ENCODE measurements at places on chromosomes 7 and 10.
A peak's percentile ranks its signal among the peaks of the same experiment; 100 is the strongest.

DNA sequence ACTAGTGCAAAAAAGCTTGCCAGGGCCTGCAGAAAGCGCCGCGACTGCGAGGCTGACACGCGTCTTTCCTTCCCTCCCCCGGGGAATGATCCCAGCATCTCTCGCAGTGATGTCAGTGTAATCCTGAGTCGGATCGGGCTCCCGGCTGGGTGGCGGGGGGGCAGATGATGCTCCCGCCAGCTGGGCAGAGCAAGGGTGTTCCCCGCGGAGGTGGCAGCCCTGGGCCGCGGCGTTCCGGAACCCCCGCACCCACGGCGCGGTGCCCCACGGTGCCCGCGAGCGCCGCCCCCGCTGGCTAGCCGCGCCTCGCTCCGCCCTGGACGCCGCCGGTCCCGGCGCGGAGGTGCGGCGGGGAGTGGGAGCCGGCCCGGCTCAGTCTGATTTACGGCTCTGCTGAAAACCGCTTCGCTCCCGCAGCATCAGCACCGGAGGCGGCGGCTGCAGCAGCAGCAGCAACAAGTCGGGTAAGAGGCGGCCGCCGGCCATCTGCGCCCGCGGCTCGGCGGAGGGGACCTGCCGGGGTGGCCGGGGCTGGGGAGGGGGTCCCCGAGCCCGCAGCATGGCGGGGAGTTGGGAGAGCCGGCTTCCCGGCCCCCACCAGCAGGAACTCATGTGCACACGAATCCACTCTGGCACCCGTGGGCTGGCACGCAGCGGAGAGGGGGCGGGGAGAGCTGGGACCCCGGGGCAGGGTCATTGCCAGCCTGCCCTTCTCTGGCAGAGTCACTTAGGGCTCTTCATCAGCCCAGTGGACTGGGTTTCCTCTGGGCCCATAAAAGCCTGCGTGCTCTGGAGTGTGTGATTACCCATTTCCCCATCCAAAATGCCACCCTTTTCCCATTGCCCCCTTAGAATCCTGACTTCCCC lies at the start of gene ZNF365:
Gene ZNF365 (plus strand): TSS at position 375 of the 867 bp plus-strand sequence. CDS start 1,825 bp downstream, outside the sequence.
- DNase-seq: peak; percentile 26

DNA sequence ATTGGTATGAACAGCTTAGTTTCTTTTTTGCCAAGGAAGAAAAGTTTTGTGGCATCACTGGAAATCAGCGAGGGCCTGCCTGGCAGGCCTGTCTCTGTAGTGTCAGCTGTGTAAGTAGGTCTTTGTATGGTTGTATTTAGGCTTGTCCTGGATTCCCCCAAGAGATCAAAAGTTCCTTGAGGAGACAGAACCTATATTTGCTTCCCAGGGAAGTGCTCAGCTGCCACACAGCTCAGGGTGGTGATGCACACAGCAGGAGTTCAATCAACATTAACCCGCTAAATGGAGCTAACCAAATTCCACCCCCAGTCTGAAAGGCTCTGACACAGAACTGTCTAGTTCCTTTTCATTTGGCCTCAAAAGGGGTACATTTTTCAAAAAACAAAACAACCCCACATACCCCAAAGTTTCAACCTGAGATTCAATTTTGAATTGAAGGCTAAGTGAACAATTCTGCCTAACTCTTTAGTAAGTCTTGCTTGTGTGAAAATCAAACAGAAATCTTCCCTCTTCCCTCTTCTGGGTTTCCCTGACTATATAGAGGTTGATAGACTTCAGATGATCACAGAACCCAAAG lies 124.4 kb downstream of the CLEC2L start:
- no peak for DNase-seq

GRCh38 chr7:108598153-108598552 lies 28.5 kb downstream of the DNAJB9 start:
- no peak for DNase-seq

DNA sequence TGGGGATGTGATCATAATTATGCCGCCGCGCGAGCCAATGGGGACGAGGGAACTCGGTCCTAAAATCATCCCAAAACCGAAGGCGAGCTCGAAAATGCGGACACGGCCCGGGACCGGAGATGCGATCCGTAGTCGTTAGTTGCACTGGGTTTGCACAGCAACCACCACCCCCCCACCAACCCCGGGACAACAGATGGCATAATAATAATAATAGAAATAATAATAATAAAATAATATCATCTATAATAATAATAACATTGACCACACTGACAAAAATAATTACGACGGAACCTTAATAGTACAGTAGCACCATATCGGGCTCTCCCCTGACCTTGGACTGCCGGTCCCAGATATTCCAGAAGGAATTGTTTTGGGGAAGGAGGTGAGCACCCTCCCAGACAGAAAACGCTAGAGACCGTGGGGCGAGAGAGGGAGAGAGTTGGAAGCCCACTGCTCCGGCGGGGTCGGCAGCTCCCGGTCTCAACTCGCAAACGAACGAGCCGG lies 1.1 kb upstream of the EMX2 start:
- no peak for DNase-seq

DNA sequence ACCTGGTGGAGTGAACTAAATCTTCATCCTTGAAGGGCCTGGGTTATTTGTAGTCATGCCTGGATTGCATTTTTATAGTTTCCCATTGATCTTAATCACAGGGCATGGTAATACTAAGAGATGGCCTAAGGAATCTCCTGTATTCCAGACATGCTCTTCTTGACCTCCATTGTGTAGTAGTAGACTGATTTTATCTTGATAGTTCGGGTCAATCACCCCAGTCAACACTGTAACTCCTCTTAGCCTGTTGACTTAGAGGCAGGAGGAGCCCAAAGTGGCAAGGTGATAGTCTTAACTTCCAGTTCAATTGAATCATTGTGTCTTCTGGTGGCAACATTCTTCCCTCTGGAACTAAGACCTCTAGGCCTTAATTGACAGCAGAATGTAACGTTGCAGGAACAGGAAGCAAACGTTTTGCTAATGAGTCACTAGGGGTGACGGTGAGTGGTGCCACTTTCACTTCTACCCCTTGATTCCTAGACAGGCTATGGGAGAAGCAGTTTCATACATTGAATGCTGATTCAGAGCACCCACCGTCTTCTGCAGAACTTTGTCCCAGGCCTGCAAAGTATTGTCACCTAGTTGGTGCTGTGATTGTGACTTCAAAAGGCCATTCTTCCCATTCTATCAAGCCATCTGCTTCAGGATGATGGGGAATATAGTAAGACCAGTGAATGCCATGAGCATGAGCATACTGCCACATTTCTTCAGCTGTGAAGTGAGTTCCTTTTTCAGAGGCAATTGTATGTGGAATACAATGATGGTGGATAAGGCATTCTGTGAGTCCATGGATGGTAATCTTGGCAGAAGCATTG lies 24.0 kb upstream of the PAPSS2 start:
- peak; percentile 29 for DNase-seq

- DNase-seq: no peak
Observed at GRCh38 chr7:37304921-37305320, 143.7 kb downstream of the ELMO1 start.

GRCh38 chr10:122014652-122015248 lies 25.8 kb downstream of the TACC2 start:
- no peak for DNase-seq

Measured in CD4-positive, alpha-beta T cell treated with Interleukin-15 for 1 hour (primary cell).